ENCODE measurements at places on chromosomes 16 and 17.

DNA sequence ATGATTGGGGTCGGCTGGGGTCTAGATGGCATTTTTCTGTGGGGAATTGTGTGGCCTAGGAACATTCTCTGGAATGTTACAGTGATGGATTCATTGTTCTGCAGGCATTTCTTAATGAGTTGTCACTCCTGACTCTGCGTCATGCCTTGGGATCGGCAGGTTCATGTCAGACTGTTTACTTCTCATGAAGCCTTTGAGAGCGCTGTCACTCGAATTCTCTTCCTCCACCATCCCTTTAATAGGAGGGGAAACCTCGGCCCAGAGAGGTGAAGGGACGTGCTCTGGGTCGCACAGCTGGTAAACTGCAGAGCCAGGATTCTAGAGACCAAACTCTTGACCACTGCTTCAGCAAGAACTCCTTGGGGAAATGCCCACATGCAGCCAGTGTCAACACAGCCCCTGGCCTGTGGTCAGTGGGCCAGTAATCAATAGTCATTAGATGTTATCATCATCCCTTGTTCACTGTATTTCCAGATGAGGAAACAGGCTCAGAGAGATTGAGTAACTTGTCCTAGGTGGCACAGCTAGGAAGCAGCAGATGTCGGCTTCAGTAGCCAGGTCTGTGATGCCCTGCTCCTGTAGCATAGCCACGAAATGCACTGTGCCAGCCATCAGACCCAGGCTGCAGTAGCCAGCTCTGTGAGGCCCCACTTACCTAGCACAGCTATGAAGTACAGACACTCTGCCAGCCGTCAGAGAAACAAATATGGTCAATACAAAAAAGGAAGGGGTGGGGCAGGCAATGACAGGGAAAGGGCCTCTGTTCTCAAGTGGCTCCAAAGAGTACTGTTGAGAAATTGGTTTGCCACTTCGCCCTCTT is 259.0 kb downstream of the CPPED1 start:
- no peak for DNase-seq

GRCh38 chr16:31877876-31878642 is 4.5 kb downstream of the ZNF267 start:
- DNase-seq, result no peak

GRCh38 chr17:73013301-73013700 is 79.2 kb downstream of the SLC39A11 start:
- DNase-seq, result no peak

- no peak for DNase-seq
These were observed 428.4 kb downstream of the MAF start for GRCh38 chr16:79171931-79172705.

GRCh38 chr17:59845595-59846393 is 46.9 kb downstream of the TUBD1 start:
- DNase-seq, result no peak

DNA sequence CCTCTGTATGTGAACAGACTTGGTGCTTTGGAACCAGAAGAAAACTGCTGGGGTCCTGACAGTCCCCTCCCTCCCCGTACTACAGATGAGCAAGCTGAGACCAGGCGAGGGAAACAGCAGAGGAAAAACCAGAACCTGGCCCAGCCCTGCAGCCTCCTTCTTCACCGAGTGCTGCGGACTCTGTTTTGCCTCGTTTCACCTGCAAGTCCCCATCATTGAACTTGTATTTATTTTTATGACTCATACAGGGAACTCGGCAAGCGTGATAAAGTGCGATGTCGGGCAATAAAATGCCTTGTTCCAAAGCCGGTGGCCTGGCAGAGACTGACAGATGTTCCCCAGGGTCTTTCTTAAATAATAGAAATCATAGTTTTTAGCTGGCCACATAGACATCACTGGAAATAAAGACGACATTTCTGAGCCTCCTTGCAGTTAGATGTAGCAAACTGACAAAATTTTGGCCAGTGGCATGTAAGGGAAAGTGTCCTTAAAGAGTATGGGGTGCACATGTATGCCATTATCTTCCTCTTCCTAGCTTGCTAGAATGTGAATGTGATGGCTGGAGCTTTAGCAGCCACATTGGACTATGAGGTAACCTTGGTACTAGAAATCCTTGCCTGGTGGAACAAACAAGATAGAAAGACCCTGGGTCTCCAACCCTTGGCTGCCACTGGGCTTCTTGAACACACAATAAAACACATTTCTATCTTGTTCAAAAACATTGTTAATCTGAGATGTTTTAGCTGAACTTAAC is 128.6 kb downstream of the IRF8 start:
- DNase-seq, result no peak

GRCh38 chr16:11057711-11058345 is 113.5 kb downstream of the CLEC16A start:
- no peak for DNase-seq

GRCh38 chr17:55266051-55266957 is 1.5 kb downstream of the HLF start:
- no peak for DNase-seq

DNA sequence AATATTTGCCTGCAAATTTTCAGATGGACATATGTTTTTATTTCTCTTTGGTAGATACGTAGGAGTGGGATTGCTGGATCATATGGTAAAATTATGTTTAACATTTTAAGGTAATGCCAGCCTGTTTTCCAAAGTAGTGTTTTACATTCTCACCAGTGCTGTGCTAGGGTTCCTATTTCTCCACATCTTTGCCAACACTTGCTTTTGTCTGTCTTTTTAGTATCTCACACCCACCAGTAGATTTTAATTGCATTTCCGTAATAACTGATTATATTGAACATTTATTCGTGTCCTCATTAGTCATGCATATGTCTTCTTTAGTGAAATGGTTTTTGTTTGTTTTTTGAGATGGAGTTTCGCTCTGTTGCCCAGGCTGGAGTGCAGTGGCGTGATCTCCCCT is 58.4 kb downstream of the MRTFB start:
- no peak for DNase-seq

- no peak for DNase-seq
These were observed 17.6 kb downstream of the DUS2 start for GRCh38 chr16:68040506-68041288.

DNA sequence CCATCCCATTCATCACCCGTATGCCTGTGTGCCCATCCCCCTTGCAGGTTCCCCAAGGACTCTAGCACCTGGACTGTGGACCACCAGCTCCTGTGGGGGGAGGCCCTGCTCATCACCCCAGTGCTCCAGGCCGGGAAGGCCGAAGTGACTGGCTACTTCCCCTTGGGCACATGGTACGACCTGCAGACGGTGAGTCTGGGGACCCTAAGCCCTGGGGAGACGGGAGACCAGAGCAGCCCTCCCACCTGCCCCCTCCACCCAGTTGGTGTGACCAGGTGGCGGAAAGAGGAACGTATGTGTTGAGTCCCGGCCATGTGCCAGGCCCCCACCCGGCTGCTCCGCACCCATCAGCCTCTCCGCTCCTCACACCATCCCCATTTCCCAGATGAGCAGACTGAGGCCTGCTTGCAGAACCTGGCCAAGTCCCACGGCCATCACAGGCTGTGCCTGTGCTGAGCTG is 15.6 kb downstream of the GAA start:
- no peak for DNase-seq

- no peak for DNase-seq
These were observed 11.9 kb upstream of the SHCBP1 start for GRCh38 chr16:46632778-46633733.

DNA sequence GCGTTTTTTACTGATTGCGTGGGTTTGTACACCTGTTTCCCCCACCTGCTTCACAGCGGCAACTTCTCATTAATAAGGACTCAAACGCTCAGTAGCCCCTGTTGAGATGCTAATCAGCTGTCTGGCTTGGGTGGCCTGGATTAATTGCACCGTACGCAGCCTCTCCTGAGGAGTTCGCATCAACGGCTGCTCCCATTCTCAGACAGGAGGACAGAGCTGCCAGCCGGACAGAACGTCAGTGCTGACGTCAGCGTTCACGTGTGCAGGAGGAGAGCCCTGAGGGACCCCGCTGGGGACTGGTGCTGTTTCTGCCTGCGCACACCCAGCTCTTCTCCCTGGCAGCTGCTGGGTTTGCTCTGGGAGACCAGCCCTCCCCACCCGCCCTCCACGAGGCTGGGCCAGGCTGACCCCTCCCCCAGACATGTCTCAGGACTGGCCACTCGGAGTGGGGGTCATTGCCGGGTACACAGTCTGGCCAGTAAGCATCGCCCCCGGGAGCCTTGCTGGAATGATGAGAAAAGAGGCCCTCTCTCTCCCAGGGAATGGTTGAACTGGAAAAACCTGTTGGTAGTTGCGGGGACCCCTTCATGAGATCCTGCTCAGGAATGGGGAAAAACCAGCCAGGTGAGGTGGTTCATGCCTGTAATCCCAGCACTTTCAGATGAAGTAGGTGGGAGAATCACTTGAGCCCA is 5.7 kb upstream of the BANP start:
- no peak for DNase-seq

- DNase-seq, result no peak
These were observed 3.0 kb upstream of the ZNF213 start for GRCh38 chr16:3131755-3132377.

DNA sequence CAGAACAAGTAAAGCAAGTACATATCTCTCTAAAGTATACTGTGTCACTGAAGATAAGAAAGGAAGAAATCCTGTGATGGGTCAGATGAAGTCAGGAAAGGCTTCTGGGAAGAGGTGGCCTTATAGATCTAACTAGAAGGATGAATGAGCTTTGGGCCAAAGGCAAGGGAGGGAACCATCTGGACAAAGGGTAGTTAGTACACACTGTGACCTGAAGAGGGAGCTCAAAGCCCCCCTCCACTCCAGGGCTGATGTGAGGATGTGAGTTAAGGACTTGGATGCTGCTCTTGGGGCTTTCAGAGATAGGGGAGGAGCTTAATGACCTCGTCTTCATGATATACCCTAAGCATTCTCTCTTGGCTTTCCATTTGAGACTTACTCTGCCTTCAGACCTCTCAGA is 185.3 kb upstream of the CACNG3 start:
- peak; percentile 3 for DNase-seq

- no peak for DNase-seq
These were observed 22.9 kb downstream of the TXNDC11 start for GRCh38 chr16:11719762-11720161.

GRCh38 chr16:65959983-65960382 is 406.5 kb upstream of the CDH5 start:
- DNase-seq, result no peak

DNA sequence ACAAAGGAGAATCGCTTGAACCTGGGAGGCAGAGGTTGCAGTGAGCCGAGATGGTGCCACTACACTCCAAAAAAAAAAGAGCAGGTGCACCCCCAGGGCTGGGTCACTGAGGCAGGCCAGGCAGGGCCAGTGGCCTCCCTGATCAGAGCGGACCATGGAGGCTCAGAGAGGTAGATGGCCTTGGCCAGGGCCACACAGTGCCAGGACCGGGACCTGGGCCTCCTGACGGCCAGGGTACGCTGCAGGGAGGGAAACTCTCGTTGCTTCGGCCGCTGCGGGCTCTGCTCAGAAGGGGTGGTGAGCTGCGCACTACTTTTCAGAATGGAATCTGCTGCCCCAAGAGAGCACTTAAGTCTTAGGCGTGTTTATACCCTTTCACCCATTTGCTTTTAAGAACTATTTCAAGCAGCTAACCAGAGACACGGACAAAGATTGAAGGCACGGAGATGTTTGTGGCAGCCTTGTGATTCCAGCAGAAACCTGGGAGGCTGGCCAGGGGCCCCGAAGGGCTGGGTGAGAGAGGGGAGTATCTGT is 17.1 kb downstream of the MYO1C start:
- no peak for DNase-seq

- DNase-seq, result no peak
These were observed 7.1 kb downstream of the MRPL28 start for GRCh38 chr16:363110-363765.

DNA sequence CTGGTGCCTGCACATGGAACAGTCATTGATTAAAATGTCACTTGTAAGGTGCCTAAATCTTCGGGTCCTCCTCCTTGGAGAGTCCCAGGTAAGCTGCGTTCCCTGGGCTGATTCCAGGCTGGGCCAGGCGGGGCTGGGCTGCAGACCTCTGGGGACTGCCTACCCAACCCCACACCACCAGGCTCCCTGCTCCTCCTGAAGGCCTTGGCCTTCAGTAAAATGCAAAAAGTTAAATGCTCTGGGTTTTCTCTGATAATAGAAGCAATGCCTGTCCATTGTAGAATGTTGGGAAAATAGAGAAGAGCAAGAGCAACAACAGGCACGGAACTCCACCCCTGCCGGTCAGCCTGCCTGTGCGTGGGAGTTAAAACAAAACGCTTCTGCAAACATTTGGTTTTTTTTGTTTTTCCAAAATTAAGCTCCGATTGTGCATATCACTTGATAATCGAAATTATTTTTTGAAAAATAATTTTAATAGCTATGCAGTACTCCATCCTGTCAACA is 363.9 kb downstream of the SEC14L1 start:
- DNase-seq, result no peak
